SIG-M5 (cell line): ENCODE measurements at places on chromosomes 3 and 15.

- DNase-seq = peak; percentile 88
Observed at GRCh38 chr15:63502843-63503738, 1.3 kb upstream of the USP3 start.

GRCh38 chr3:69400683-69401082 lies 14.8 kb upstream of the FRMD4B start:
- DNase-seq = no peak

- DNase-seq = no peak
Observed at GRCh38 chr3:40827226-40827625, 302.5 kb downstream of the ZNF621 start.

GRCh38 chr3:120983321-120983665 lies 75.3 kb downstream of the STXBP5L start:
- DNase-seq = no peak

GRCh38 chr15:94400526-94401298 lies 169.4 kb downstream of the MCTP2 start:
- DNase-seq = no peak

DNA sequence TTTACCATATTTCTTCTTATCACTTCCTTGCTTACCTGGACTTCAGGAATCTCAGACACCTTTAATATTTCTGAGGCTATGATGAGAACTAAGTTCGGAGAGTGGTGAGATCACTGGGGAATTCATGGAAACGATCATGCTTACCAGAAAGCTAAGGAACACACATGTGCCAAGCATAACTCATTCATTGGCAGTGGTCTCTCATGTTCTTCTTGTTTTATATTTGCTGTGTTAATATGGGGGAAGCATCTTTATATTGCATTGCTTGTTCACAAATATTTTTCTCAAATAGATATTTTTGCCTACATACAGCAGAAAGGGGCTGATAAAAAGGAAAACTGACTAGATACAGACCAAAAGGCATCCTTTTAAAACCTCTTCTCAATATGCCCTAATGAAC lies 55.8 kb downstream of the COL6A6 start:
- DNase-seq = no peak

- DNase-seq = no peak
Observed at GRCh38 chr15:77844798-77845446, 212.2 kb upstream of the LINGO1 start.

DNA sequence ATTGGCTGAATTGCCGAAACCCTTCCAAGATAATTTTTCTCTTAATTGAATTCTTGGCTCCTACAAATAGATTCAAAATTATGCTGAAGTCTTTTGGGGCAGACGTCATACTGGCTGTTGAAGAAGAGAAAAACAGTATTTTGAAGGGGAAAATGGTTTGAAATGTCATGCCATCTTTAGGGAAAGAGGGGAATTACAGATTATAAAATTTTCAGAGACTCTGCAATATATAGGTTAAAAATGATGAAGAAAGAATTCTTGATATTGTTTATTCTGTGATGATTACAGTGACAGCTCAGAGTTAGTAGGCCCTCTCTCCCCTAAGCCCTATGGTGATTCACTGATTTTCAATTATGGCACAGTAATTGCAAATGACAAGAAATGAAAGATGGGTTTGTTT lies 86.1 kb downstream of the CGNL1 start:
- no peak for DNase-seq

DNA sequence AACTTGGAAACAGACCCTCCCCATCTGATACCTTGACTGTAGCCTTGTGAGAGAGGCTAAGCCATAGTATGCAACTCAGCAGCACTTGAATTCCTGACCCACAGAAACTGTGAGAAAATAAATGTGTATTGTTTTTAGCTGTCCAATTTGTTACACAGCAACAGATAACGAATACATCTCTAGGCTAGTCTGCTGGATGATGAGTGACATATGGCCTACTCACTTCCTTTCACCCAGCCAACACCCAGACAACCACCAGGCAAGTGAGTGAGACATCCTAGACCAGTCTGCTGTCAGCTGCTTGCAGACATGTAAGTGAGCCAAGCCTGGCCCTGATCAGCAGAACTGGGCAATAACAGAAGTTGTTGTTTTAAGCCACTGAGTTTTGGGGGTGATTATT lies 19.2 kb upstream of the SMAD6 start:
- DNase-seq = no peak

DNA sequence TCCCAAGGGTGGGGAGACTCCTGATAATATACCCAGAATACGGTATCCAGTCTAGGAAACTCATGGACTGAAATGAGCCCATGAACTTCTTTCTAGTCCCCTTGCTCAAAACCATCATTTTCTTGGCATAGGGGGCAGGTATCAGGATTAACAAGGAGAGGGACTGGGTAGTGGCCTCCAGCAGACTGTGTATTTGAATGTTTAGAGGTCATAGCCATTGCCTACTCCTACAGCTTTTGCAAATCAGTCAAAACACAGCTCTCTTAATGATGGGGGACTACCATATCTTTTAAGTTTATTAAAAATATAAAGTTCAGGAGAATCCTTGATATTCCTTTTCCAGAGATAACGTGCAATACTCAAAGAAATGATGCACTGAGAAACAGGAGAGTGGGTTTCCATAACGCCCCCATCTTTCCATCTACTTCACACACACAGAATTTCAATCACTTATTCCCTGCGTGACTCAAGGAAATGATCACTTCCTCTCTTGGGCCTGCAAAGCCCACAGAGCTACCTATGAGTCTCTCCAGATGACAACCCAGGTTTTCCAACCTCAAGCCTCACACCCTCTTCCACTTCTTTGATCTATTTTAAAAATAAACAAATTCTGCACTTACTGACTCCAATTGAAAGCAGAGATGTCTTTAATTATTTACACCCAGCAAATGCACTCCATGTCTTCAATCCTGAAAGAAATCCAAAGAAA lies 584.0 kb upstream of the LMCD1 start:
- no peak for DNase-seq
